Esophagus squamous epithelium (tissue), 5 donors: ENCODE measurements at places on chromosomes 16 and 17. TPM values are rescaled to one million over a fixed set of nuclear protein-coding genes. Genes with fewer than 3 reads are reported as not detected.

DNA sequence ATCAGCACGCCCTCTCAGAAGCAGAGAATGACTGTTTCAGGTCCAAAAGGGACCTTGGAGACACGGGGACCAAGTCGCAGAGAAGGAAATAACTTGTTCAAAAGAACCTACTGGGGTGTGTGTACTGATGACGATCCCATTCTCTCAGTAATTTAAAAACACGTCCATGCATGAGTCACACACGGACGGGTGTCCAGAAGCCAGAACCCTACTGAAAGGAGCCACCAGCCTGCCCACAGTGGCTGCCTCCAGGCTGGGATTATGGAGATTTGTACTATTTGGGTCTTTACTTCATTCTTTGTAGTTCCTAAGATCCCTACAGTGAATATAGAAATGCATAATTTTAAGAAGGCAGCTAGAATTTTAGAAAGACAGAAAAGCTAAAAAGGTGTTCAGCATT, 27.8 kb downstream of the TMEM204 start:
- DNase-seq, result no peak

- DNase-seq, result no peak
Observed at GRCh38 chr17:80354336-80354735, 60.6 kb upstream of the ENDOV start.

GRCh38 chr17:58402679-58403078, 14.7 kb downstream of the RNF43 start:
- DNase-seq, result no peak

DNA sequence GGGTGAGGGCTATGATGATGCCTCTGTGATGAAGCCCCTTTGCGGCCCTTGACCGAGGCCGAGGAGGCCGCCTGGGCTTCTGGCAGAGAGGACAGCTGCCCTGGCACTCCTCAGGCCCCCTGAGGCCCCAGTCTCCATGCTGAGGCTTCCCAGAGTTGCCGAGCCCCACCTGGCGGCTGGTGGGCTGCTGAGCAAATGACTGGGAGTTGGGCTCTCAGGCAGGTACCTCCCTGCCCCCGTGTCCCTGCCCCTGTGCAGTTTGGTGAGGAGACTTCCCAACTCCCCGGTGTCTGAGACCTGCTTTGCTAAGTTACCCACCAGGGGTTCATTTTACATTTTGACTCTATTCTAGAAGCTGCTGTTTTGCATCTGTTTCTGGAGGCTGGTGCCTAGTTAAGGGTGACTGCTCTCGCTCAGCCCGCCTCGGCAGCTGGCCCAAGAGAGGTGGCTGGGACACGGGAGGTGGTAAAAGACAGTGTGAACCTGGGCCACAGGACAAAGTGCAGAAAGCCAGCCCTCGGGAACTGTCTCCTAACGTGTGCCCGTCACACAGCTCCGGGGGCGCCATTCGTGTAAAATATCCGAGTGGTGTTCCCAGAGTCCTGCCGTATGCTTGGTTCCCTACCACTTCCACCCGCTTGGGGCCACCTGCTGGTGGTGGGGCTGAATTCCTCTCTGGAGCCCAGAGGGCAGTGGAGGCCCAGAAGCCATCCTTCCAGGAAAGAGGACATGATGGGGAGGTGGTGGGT, 134.5 kb downstream of the RAB11FIP4 start:
- no peak for DNase-seq

GRCh38 chr16:16830401-16830800, 451.5 kb downstream of the NPIPA7 start:
- no peak for DNase-seq

DNA sequence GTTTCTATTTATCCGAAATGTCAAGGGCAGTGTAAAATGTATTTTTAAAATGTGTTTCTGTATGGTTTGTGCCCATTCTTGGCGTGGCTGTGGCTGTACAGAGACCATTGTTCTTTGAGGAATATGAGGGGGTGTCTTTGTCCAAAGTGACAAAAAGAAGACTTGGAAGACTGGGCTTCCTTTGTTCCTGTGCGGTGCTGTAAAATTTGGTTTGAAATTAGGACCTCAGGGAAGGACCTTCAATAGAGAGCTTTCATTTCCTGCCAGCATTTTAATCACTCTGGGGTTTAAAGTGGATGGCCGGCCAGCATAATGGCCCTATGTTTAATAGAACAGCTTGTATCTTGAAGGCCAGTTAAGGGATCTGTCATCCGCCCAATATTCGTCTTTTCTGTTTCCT, 190.1 kb upstream of the TBX2 start:
- DNase-seq, result no peak

- DNase-seq, result no peak
Observed at GRCh38 chr17:44770166-44770925, 11.6 kb downstream of the ADAM11 start.

DNA sequence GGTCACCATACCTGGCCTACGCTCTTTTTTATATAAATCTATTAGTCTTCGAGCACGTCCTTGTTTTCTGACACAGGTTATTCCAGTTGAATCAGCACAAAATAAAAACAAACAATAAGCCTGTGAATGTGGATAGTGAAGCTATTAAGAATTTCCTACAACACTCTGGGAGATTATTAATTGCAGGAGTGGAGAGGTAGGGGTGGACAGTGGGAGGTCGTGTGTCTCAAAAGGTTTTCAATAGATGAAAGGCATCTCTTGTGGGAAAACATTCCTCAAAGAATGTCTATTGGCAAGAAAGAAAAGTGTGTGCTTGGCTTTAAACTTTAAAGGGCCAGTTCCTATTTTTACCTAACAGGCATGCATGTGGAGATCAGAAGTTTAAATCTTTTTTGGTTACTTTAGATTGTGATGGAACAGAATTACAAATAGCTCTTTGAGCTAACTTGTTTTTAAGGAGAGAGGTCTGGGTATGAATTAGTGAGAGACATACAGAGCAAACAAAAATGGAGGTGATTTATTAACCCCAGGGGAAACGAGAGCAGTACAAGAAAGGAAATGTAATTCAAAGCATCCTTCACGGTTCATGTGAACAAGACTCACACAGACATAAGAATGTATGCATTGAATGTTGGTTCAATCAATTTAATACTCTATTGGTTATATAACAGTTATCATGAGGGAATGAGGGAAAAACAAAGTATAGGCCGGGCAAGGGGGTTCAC, 9.0 kb downstream of the SMYD4 start:
- DNase-seq, result no peak

DNA sequence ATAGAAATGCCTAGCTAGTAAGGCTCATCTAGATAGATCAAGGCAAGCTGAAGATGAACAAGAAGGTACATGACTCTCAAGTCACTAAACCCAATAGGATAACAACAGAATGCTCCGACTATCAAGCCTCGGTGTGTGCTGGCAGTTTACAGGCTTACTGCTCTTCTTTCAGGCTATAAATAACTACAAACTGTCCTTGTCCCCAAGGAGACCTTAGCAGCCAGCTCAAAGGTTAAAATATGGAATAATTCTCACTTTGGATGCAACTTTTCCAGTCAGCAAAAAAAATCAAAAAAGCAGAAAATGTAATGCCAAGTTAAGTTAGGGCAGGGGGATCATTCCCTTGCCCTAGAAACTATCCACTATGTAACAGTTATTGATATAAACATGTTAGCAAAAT, 44.6 kb downstream of the SPOP start:
- DNase-seq, result no peak

DNA sequence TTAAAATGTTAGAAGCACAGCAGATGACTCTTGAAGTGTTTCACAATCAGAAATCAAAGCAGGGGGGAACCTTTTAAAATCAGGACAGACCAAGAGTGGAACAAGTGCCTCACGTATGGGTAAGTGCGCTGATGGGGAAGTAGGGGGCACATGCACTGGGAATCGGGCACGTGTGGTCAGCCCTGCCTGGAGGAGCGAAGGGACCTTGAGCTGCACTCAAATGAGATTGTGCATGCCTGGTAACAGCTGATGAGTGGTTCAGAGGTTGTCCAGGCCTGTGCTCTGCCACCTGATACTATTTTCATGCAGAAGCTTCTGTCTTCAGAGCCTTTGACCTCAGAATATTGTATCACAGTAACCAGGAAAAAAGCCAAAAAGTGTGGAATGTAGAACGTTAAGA, 13.7 kb upstream of the XYLT2 start:
- DNase-seq, result no peak

DNA sequence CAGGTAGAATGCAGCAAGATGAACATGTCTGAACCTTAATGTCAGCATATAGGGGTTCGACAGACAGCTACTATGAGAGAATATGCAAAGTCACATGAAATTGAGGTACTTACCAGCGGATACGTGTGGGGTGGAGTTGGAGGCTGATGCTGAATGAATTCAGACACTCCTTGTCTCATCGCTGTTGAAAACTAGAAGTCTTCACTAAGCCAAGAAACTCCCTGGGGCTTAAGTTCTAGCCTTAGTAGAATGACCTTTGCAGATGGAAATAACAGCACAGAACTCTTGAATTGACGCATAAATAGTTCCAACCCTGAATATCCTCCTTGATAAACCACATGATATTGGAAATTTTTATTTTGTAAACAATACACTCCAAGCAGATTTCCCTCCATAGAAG, 32.9 kb upstream of the MYOCD start:
- no peak for DNase-seq

Gene GNAO1
- 0.50 TPM for total RNA-seq

Gene ANKFN1
- not detected for total RNA-seq

Gene ANKS3
- 13.5 TPM for total RNA-seq

Gene MLX
- 47.9 TPM for total RNA-seq

Gene TTLL6
- total RNA-seq, result not detected
